Neural crest cell (in vitro differentiated cells): ENCODE measurements at places on chromosomes 11 and 22.

GRCh38 chr11:56782167-56782847 lies 33.8 kb upstream of the OR9G4 start:
- no peak for DNase-seq

DNA sequence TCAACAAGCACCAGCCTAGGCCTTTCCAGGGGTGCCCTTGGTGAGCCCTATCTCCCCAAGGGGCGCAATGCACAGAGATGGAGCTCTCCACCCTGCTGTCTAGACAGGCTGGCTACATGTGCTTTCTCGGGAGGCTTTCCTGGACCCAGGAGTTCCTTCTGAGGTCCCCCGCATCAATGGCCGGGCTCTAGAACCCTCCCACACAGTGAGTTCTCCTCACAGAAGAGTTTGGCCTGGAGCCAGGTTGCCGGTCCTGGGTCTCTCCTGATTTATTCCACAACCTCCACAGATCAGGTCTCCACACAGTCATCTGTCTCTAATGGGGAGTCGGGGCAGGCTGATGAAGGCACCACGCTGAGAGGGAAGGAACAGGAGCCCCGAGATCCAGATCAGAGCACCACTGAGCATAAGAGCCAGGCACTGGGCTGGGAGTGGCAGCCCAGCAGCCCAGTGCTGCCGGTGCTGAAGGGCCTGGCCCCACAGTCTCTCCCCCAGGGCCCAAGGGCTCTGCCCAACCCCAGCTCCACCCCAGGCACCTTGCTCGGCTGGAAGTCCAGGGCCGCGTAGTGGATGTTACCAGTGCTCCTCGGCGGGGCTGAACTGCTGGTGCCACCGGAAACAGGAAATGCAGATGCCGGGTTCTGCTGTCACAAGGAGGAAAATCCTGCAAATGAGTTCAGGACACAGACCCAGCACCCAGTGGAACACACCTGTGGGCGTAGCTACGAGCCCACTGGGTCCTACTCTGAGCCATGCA lies 44.7 kb downstream of the GAB4 start:
- no peak for DNase-seq

- DNase-seq: no peak
These were observed 142.0 kb downstream of the TRIM29 start for GRCh38 chr11:119995730-119996491.

GRCh38 chr11:118076754-118077281 lies at the start of gene TMPRSS4:
Gene TMPRSS4 (plus strand): TSS chr11:118077078. CDS start chr11:118077303, 225 bp downstream.
- no peak for DNase-seq

DNA sequence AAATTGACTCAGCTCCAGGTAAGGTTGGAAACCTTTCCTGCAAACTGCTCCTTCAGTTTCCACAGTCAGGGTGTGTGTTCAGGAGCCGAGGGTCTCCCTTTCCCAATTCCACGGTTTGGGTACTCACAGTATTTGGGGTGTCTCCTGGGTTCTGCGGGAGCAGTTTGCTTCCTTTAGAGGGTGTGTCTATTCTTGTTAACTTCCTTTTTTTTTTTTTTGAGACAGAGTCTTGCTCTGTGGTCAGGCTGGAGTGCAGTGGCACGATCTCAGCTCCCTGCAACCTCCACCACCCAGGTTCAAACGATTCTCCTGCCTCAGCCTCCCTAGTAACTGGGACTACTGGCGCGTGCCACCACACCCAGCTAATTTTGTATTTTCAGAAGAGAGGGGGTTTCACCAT lies 251.4 kb downstream of the LUZP2 start:
- DNase-seq: no peak

GRCh38 chr11:125926682-125927081 lies 19.2 kb upstream of the VSIG10L2 start:
- no peak for DNase-seq

- no peak for DNase-seq
These were observed 50.4 kb downstream of the ADM start for GRCh38 chr11:10355257-10355661.

GRCh38 chr22:40030026-40030757 lies 35.4 kb downstream of the FAM83F start:
- DNase-seq: no peak

DNA sequence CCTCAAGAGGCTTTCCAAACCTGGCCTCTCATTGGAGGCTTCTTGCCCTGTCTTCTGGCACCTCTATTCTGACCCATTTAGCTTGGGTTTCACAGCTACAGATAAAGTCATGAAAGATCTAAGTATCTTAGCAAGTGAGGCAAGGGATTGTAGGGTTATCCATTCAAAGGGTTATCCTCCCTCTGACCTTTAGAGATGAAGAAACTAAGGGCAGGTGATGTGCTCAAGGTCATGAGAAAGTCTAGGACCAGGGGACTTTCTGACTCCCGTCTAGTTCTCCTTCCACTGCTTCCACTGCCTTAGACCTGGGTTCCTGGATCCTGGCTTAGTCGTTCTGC lies 7.2 kb downstream of the PHOX2A start:
- no peak for DNase-seq

DNA sequence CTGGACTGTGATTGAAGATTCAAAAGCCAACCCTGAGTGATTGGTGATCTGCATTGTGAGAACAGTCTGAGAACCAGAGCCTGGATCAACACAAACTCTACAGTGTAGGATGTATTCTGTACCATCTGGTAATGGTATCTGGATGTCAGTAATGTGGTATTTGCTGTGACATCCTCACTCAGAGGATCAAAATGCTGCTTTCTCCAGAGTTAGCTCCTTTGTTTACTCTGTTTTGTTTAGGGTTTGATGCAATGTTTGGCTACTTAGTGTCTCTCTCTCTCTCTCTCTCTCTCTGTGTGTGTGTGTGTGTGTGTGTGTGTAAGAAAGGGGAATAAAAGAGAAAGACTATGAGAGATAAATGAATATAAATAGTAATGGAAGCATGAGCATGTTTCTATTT lies 24.3 kb downstream of the CASP4 start:
- no peak for DNase-seq

GRCh38 chr11:105219269-105219668 lies 79.7 kb upstream of the CARD18 start:
- no peak for DNase-seq

- DNase-seq: no peak
These were observed 107.4 kb downstream of the SEZ6L start for GRCh38 chr22:26276529-26277160.

- no peak for DNase-seq
These were observed 20.2 kb downstream of the CRELD2 start for GRCh38 chr22:49938565-49939136.

DNA sequence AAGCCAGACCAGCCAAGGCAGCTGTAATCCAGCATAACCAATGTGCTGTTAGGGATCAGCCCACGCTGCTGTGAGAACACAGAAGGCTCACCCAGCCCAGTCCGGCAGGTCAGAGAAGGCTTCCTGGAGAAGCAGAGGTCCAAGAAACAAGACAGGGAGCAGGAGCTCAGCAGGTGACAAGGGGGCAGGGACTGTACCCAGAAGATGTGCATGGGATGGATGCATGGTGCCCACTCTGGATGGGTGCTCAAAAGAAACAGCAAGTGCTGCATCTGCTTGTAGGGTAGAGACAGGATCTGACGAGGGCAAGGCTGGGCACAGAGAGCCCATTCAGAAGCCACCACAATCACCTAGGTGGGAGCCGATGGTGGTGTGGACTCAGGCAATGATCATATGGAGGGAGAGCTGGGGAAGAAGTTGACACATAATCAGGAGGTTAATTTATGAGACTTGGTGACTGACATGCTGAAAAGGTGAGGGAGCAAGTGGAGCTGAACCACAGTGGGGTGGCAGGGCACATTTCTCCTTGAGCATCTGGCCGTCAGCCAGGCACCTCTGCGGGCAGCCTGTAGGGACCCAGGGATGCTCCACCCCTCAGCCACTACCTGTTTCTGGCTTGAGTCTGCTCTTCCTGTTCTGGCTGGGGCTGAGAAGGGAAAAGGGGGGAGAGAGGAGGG lies 102.3 kb upstream of the DRD2 start:
- no peak for DNase-seq

- no peak for DNase-seq
These were observed 66.9 kb downstream of the TNRC6B start for GRCh38 chr22:40244586-40244985.

- no peak for DNase-seq
These were observed 203.7 kb downstream of the FAM181B start for GRCh38 chr11:82529936-82530335.

- DNase-seq: no peak
These were observed 226.6 kb downstream of the ST3GAL4 start for GRCh38 chr11:126581871-126582648.

DNA sequence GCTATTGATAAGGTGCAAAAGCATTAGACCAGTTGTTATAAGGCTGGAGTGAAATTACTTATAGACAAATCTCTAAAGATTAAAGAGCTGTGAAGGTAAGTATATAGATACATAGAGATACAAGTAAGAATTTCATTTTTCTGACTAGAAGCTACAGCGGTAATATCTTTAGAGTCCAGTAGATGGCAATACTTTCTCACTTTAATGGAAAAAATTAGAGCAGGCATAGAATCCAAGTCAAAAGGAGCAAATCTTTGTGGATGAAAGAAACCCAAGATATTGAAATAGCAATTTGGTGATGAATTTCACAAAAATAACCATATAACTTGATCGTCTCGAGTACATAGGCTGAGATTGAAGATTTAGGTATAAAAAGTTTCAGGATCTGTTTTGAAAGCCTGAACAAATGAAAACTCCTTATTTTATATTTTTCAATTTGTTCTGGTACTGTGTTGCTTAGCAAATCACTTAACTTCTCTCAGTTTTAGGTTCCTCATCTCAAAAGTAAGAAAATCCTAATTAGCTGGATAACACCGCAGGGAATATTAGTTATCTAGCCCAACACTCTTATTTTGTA lies 81.9 kb downstream of the UVRAG start:
- DNase-seq: no peak

- no peak for DNase-seq
These were observed 35.0 kb downstream of the GNAZ start for GRCh38 chr22:23105304-23105703.

GRCh38 chr11:63945477-63946163 lies 6.8 kb downstream of the NAA40 start:
- peak; percentile 54 for DNase-seq

DNA sequence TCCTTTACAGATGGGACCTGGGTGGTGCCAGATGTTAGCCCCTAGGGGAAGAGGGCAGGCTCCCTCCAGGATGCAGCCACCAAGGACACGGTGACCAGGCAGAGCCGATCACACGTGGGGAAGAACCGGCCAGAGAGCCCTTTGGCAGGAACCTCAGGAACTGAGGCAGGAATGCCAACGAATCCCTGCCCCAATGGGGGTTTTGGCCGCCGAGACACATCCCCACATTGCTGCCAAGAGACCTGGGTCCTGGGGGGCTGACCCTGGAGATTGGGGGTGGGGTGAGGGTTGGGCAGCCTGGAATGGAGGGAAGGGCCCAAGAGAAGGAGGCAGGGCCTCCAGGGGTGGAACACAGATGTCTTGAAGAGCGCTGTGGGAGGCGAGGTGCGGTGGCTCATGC lies 28.7 kb upstream of the LMO1 start:
- no peak for DNase-seq

DNA sequence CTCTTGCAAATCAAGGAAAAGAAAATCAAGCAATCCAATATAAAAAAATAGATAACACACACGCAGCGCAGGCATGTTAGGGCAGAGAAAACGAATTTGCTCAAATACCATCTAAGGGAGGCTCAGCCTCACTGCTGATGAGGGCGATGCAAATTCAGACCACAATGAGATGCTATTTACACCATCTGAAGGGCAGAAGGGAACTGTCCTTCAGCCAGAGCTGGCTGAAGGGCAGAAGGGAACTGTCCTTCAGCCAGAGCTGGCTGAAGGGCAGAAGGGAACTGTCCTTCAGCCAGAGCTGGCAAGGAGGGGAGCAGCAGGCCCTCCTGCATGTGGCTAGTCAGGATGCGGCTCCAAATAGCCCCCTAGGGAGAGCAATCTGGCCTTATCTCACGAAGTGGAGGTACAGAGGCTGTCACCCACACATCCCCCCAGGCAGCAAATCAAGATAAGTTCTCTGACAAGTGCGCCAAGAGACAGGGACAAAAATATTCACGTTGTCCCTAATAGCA lies 7.6 kb upstream of the SLC39A13 start:
- DNase-seq: no peak

DNA sequence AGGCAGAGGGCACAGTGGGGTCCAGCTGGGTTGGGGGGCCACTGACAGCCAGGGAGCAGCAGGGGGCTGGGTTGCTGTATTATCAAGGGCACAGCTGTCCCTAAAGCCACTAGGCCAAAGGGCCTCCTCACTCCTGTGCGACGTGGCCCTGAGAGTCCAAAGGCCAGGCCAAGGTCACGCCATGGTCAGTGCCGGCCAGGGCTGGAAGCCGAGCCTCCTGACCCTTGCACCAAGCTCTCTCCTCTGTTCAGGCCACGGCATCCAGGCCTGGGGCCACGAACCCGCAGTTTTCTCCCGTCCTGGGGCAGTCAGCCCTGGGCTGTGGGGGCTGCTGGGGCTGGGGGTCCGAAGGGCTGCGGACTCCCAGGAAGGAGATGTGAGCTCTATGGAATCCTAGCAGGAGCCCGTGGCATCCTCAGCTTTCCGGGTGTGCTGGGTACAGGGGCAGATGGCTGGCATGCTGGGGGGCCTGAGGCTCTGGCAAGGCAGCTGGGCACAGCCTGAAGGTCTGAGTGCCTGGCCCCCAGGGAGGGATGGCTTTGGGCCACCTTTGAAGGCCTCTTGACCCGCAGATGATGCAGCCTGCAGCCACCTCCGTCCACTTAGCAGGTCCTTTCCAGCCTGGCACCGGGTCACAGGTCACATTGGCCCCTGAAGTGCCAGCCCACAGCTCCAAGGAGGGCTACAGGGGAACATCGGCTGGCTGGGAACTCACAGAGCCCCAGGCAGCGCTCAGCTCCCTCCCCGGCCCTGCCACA lies 17.3 kb upstream of the PPARA start:
- no peak for DNase-seq

DNA sequence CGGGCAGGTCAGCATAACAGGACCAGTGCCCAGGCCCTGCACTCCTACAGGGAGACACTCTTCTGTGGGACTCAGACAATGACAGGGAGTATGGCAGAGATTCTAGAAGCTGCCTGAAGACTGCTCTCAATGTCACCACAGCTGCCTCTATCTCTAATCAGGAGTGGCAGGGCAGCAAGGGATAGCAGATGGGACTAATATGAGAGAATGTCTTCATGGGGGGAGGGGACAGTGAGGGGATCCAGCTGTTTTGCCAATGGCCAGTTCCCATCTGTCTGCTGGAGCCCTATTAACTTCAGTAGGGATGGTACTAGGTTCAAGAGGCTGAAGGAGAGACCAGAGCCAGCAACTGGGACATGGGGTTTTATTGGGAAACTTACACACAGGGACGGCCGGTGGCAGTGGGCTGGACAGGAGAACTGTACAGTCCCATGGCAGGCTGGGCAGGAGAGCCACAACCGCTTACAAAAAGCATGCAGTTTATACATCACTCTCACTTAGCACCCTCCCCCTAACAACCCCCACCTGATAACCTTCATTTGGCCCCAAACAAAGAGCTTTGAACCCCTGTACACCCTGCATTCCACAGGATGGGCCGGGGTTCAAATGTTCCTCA lies 2.5 kb upstream of the CD82 start:
- DNase-seq: no peak

- DNase-seq: no peak
These were observed 75.7 kb upstream of the ANO1 start for GRCh38 chr11:70002433-70002832.

GRCh38 chr22:49487950-49488349 lies 339.7 kb downstream of the BRD1 start:
- no peak for DNase-seq
